ENCODE measurements at places on chromosomes 16 and 17.

DNA sequence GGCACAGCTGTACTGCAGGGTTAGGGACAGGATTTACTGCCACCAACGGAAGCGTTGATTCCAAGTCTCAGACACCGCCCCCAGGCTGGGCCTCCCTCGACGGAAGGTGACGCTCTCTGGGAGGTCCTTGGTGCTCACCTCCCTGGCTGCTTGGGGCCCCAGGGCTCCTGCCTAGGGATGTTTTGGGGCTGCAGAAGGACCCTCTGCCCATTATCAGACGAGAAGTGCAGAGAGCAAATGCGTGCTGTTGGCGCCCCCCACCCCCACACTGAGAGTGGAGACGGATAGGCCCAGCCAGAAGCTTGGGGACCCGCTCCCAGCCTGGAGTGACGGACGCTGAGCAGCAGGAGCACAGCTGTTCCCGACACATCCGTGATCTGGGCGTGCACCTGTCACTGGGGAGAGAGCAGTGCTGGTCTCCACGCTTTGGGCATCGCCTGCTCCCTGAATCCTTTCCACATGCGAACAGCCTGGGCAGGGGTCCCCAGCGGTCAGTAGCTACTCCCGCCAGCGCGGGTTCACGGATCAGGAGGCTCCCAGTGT is 5.1 kb upstream of the SOX8 start:
- no peak for DNase-seq

- no peak for DNase-seq
Observed at GRCh38 chr17:44927696-44928095, 12.4 kb upstream of the GFAP start.

DNA sequence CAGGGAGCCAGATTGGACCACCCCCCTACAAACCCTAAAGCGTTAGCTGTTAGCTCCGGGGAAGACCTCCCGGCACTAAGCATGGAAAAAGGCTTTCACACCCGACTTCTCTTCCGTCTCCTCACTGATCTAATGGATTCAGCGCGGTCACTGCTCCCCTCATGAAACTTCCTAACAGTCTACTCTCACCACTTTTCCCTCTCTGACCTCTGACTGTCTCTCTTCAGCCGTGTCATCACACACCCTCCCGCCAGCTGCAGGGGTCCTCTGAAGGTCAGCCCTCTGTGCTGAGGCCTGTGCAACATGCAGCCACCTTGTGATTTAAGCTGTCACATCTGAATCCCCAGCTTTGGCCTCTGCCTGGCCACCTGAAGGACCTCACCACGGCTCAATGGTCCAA is 15.7 kb downstream of the LYRM1 start:
- DNase-seq = no peak

DNA sequence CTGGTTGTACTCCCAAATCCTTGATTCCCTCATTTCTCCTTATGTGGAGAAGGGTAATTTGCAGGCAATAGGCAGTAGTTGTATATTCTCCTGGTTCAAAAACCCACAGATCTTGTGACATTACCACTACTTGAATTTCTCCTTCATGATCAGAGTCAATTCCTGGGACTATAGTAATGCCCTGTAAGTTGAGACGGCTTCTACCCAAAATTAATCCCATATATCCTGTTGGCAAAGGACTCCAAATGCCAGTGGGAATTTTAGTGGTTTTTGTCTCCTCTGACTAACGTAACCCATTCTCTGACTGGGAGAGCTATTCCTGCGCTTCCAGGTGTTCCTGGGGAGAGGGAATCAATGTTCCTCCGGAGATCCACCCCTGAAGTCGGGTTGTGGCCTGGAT is 11.6 kb upstream of the ZNF689 start:
- no peak for DNase-seq

GRCh38 chr17:41636652-41637051 is 12.3 kb upstream of the KRT17 start:
- DNase-seq = no peak

DNA sequence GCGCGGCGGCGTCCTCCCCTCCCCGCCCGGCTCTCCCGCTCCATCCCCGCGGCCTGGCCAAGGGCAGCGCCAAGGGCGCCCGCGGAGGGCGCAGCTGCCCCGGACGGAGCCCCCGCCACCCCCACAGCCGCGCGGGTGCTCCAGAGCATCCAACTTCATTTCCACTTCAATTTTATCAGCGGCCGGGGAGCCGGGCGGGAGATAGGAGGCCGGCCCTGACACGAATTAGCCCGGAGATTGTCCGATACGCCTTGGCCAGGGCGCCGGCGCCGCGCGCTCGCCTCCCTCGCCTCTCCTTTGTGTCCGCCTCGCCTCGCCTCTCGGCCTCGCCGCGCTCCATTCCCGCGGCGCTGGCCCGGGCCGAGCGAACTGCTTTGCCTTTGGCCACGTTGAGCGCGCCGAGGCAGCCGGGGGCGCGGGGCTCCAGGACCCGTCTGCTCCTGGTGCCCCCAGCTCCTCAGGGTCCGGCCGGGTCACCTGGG is 129.1 kb upstream of the LHX1 start:
- DNase-seq = no peak

- DNase-seq = no peak
Observed at GRCh38 chr16:48526958-48527331, 83.0 kb downstream of the N4BP1 start.

DNA sequence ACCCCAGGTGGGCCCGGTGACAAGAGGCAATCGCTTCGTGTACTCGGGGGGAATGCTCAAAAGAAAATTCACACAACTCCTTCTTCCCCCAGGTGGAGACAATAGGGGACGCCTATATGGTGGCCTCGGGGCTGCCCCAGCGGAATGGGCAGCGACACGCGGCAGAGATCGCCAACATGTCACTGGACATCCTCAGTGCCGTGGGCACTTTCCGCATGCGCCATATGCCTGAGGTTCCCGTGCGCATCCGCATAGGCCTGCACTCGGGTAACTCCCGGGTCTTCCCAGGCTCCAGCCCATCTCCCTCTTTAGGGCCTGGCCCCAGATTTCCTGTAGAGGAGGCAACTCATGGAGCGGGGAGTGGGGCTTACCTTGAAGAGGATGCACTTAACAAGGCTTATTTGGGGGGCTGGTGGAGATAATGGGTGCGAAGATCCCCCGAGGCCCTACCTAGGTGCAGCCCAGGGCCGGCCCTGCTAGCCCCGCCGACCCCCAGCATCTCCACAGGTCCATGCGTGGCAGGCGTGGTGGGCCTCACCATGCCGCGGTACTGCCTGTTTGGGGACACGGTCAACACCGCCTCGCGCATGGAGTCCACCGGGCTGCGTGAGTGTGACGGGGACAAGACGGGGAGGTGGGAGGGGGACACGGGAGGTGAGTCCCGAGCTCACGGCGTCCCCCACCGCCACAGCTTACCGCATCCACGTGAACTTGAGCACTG is 13.0 kb downstream of the GUCY2D start:
- no peak for DNase-seq

DNA sequence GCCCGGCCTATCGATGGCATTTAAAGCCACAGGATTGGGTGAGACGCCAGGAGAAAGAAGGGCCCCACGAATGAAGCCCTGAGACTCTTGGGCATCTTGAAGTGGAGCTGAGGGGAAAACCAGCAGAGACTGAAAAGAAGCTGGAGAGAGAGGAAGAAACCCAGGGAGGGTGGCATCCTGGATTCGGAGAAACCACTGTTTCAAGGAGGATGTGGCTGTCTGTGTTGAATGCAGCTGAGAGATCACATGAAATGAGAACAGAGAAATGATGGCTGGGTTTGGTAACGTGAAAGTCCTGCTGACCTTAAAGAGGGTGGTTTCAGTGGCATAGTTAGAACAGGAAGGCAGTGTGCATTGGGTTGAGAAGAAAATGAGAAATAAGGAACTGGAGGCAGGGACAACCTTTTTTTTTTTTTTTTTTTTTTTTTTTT is 3.8 kb downstream of the TNFSF12 start:
- no peak for DNase-seq

DNA sequence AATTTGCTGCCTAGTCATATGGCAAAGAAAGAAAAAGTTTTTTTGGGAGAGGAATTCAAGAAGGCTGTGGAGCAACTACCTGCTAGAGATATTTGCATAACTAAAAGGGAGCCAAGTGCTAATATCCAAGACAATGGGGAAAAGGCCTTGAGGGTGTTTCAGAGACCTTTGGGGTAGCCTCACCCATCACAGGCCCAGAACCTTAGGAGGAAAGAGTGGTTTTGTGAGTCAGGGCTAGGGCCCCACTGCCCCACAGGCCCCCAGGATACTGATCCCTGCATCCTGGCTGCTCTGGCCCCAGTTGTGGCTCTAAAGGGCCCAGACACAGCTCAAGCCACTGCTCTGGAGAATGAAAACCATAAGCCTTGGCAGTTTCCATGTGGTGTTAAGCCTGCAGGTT is 41.9 kb upstream of the SDK2 start:
- DNase-seq = no peak

DNA sequence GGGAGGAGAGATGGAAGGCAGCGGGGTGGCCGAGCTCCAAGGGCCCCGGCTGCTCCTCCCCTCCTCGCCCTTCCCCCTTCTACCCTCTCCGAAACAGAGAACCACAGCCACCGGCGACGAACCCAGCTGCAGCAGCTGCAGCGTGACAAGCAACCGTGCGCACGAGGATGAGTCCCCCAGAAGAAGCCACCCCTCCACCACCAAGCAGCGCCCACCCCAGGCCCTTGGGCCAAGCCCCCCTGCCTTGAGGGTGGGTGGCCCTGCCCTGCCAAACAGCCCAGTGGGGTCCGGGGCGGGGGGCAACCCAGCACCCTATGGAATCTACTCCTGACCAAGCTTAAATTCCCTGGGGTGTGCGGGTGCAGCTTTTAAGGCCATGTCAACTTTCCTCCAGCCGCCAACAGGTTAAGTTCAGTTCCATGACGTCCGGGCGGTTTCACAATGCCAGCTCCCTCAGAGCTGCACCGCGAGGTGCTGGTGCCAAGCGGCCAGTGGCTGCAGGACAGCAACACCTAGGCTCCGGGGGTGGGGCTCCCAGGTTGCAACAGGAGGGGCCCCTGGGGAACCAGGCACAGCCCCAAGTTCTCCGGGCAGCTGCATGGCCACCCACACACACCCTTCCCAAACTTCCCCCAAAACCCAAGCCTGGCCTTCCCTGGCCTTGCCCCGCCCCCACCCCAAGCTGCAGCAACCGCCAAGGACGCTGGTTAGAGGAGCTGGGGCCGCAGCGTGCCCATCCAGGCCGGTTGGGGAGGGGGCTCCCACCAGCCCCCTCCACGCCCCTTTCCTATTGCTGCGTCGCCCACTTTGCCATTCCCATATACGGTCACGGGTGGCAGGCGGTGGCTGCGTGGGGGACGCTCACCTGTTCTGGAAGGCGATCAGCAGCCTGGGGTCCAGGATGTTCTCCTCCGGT is 2.0 kb downstream of the CBX4 start:
- no peak for DNase-seq

GRCh38 chr17:34411646-34412421 is 48.8 kb upstream of the CCL1 start:
- DNase-seq = no peak
